ENCODE measurements at places on chromosomes 4 and X.

GRCh38 chr4:4763822-4764557 lies 95.5 kb upstream of the MSX1 start:
- no peak for DNase-seq

GRCh38 chr4:66974665-66975064 lies 570.6 kb downstream of the CENPC start:
- DNase-seq = no peak

- DNase-seq = no peak
Measured at GRCh38 chr4:57320849-57321248, 210.7 kb upstream of the IGFBP7 start.

GRCh38 chr4:144734522-144734921 lies 88.6 kb downstream of the HHIP start:
- no peak for DNase-seq

DNA sequence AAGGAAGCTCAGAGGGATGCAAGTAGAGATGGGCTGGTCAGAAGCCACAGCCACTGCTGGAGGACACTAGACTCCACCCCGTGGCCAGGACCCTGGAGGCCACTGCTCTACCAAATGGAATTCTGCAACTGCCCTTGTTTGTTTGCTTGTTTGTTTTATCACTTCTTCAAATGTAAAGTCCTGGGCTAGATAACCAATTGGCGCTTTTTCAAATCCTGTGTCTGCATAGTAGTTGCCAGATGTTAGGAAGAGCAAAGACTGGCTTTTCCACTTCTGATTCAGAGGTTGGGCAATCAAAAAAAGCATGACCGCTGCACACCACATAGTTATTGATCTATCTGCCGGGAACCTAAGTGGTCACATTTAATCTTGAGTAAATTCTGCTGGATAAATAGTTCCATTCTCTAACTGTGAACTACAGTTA lies 255.2 kb upstream of the SFRP2 start:
- no peak for DNase-seq

- DNase-seq = no peak
Measured at GRCh38 chr4:145589916-145590702, 29.1 kb upstream of the MMAA start.

GRCh38 chr4:183100827-183101226 lies 1.8 kb downstream of the WWC2 start:
- DNase-seq = no peak

DNA sequence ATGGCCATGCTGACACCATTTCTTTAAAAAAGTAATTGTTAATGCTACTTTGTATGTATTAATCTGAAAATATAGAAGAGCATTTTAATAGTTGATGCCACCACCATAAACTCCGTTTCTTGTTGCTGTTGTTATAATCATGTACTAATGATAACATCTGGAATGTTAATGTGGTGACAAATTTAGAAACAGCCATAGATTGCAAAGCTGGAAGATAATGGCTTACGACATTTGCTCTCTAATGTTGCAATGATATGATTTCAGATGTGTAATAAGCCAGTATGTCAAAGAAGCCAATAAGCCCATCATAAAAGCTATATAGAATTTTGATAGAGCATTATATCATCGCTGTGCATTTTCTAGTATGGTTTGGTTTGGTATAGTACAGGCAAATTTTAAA lies 579.4 kb upstream of the ZFP42 start:
- no peak for DNase-seq

GRCh38 chr4:118927974-118928373 lies 39.3 kb downstream of the SYNPO2 start:
- no peak for DNase-seq

GRCh38 chr4:62881901-62882300 lies 1527.3 kb downstream of the TECRL start:
- DNase-seq = no peak

- DNase-seq = no peak
Measured at GRCh38 chr4:98794565-98795205, 134.2 kb downstream of the EIF4E start.

DNA sequence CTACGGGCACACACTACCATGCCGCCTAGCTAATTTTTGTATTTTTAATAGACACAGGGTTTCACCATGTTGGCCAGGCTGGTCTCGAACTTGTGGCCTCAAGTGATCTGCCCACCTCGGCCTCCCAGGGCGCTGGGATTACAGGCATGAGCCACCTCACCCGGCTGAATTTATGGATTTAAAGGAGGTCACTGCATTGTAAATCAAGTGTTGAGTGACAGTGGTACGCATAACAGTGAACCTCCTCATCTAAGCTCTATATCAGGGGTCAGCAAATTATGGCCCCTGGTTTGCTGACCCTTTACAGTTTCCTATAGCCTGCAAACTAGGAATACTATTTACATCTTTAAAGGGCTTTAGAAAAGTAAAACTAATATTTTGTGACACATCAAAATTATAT lies 2.6 kb upstream of the UXT start:
- DNase-seq = no peak

DNA sequence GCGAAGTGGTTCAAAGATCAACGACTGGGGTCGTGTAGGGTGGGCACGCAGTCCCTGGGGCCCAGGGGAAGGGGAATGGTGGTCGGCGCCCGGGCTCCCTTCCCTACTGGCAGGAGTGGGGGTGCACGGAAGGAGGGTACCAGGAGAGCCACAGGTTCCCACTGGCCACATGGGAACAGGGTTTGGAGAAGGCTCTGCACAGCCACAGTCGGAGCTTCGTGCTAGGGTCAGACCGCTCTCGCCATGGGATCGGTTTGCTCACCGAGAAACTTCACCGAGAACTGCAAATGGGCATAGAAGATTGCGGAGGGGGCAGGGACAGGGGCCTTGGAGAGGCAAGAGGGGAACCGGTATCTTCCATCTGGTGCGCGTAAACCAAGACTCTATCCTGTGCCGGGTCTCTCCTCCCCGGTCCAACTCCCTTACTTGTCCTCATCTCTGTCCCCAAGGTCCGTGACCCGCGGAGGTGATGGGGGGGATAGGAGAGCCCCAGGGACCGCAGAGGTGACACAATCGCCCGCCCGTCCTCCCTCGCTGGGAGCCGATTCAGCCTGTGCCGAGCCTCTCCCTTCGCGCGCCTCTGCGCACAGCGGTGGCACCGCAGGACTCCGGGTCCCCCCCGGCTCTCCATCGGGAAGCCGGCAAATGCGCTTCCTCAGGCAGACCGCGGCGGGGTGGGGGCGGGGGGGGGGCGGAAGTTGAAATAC lies 1.0 kb downstream of the SCD5 start:
- no peak for DNase-seq

- DNase-seq = no peak
Measured at GRCh38 chr4:40865696-40866095, 115.9 kb downstream of the NSUN7 start.

DNA sequence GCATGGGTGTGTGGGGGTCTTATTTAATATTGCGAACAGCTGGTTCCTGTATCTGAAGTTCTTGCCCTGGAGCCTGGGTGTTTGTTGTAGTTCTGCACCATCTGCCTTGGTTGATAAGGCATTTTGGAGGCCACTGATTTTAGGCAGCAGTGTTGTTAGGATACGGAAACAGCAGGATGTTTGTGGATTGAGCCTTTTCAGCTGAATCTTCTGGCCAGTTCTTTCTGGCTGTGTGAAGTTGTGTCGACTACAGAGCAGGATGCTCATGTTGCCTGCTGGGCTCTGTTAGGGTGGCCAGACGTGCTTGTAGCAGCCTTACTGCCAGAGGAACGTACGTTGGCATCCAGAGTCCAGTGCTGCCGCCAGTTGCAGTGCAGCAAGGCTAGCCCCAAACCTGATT lies 134.2 kb downstream of the PTTG2 start:
- no peak for DNase-seq

DNA sequence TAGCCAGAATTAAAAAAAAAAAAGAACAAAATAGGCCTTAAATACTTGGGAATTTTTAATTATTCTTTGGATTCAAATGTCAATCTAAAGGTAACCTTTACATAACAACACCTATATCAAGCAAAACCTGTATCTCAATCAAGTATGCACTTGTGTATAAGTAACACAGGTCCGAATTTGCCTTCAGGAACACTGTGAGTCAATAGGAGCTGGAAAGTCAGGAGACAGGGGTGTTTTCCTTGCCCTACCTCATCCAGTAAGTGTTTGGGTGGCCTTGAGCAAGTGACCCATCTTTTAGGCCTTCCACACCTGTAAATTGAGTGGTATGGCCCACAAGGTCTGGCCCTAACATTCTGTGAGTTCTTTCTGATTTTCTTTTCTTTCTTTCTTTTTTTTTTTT lies 40.8 kb upstream of the VEGFD start:
- no peak for DNase-seq

- no peak for DNase-seq
Measured at GRCh38 chrX:2371026-2371711, 129.6 kb downstream of the DHRSX start.

GRCh38 chr4:94390804-94391410 lies 48.3 kb upstream of the HPGDS start:
- no peak for DNase-seq

DNA sequence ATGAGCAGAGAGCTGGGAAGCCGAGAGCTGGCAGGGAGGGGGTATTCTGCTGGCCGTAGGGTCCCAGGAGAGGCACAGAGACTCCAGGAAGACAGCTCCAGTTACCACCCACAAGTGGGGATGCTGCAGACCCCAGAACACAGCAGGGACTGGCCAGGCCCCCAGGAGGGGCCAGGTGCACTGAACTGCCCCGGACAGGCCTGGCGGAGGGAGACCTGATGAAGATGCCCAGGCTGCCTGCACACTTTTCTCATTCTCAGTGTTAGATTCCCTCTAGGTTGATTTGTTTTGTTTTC lies 110.8 kb downstream of the CPZ start:
- no peak for DNase-seq

- DNase-seq = no peak
Measured at GRCh38 chr4:169334335-169334734, 63.6 kb upstream of the SH3RF1 start.

DNA sequence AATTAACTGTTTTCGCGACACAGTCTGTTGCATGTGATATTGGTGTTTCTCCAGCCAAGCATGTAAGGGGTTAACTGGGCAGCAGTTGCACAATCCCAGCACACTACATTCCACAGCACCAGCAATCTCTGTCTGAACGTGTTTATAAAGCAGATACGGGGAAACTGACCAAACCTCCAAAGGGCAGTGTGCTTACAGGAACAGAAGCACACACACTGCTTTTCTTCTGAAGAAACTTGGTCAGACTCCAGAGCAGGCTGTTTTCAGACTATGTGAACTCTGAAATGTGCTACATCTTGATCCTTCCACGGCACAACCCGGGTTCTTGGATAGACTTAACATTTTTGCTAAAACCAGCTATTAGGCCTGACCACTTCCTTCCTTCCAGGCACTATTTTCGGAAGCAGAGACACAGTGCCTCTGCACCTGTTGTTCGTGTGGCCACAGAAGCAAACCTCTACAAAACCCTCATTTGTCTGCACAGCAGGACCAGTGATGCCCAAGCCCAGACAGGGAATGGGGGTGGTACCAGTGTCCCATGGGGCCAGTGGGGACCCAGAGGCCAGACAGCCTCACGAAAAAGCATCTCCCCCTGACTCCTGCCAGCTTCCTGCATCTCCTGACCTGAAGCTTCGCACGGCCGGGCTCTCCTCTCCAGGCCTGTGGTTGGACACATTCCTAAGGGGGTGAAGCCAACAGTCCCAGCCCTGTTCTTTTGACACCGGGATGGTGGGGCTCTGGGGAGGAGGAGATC lies 90.1 kb downstream of the IRF2 start:
- no peak for DNase-seq

GRCh38 chr4:40427128-40427527 lies 92.0 kb downstream of the CHRNA9 start:
- no peak for DNase-seq

DNA sequence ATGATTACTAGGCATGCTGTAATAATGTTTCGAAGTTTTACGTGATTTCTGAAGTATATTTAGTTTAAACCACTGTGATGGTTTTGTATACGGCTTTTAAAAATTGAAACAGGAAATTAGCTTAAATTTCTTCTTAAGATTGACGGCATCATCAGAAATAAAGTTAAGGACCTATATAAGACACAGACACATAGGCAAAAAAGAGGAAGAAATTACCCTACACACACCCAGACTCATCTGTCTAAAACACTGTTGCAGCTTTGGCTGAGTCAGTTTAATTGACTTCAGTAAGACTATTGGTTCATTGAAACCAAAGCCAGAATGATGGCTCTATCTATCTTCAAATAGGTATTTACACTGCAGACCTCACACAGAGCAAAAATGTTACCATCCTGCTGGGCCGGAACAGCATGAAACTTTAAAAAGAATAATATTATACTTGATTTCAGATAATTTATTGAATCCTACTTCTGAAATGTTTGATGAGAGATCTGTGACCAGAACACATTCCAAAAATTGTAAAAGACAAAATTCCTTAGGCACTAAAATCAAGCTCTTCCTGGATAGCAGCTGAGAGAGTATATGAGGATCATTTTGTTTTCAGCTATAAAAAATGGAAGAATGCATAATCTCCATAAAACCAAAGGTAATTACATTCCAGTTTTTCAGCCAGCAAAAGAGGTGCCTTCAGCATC lies 4.5 kb downstream of the HHIP start:
- no peak for DNase-seq

- DNase-seq = no peak
Measured at GRCh38 chr4:177951026-177951425, 508.8 kb upstream of the AGA start.

DNA sequence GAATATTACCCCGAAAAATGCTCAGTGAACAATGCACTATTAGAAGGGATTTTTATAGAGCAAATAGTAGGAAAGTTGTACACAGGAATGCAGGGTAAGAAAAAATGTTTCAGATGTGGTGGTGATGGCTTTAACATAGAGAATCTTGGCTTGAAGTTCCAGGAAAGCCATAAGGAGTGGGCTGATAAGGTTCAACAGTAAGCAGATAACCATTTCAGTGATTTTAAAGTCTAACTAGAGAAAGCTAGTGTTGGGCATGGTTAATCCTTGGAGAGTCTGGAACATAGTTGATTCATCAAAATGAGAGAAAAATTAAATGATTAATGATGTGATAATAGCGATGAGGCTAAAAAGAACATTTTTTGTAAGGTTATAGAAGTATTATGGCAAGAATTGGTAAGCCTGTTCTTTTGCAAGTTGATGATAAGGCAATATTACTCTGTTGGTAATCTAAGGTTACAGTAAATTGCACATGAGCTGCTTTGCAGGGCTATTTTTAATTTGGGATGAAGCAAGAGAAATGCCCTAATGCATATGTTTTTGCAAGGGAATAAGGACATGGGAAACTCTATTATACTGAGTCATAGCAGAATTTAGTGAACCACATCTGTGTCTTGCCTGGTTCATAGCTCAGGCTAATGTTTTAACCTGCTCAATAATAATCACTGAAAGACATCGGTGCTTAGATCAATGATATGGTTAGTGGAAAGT lies 44.3 kb downstream of the GALNTL6 start:
- DNase-seq = no peak

DNA sequence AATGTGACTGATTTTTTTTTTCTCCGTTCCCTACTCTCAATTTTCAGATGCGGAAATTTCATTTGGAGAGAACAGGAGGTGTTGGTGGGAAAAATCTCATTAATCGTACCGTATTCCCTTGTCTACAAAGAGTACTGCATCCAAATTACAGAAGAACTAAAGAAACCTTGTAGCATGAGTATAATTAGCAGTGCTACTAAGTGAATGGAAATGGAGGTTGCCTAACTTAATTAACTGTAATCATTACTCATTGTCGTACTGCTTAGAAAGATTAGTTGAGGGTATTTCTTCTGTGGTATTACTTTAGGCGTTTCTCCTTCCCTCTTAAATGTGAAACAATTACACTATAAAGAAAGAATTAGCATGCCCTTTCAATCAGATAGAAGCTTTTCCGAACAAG lies 81.7 kb downstream of the DMD start:
- DNase-seq = no peak

GRCh38 chrX:45063319-45064095 lies 137.2 kb downstream of the DIPK2B start:
- DNase-seq = no peak

- no peak for DNase-seq
Measured at GRCh38 chr4:113524505-113525186, 236.9 kb downstream of the CAMK2D start.
